ENCODE measurements at places on chromosomes 11 and 22. TPM values are rescaled to one million over a fixed set of nuclear protein-coding genes. Genes with fewer than 3 reads are reported as not detected.
A peak's percentile ranks its signal among the peaks of the same experiment; 100 is the strongest.

DNA sequence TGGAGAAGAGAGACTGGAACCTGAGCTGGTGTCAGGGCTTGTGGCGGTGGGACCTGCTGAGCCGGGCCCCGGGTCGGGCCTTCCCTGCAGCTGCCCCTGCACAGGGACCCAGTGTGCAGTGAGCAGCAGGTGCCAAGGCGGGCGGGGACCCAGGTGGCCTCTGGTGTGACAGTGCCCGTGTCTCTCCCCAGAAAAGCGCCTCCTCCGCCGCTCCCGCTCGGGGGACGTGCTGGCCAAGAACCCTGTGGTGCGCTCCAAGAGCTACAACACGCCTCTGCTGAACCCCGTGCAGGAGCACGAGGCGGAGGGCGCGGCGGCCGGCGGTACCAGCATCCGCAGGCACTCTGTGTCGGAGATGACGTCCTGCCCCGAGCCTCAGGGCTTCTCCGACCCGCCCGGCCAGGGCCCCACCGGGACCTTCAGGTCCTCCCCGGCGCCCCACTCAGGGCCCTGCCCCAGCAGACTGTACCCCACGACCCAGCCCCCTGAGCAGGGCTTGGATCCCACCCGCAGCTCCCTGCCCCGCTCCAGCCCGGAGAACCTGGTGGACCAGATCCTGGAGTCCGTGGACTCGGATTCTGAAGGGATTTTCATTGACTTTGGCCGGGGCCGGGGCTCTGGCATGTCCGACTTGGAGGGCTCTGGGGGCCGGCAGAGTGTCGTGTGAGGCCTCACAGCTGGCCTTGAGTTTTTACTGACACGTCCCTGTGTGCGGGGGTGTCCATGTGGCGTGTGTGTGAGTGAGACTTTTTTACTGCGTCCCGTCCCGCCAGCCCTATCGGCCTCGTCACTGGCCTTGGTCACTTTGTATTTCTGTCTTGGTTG, 15.6 kb upstream of the ARHGAP8 start:
- no peak for DNase-seq

- DNase-seq, result peak; percentile 84
Observed at GRCh38 chr11:86802601-86803051, 2.3 kb downstream of the PRSS23 start.

GRCh38 chr11:15336021-15336420, 221.3 kb downstream of the INSC start:
- DNase-seq, result no peak

GRCh38 chr11:92739041-92739440, 230.4 kb upstream of the MTNR1B start:
- no peak for DNase-seq

- DNase-seq, result no peak
Observed at GRCh38 chr11:2787816-2788167, 88.0 kb upstream of the KCNQ1OT1 start.

DNA sequence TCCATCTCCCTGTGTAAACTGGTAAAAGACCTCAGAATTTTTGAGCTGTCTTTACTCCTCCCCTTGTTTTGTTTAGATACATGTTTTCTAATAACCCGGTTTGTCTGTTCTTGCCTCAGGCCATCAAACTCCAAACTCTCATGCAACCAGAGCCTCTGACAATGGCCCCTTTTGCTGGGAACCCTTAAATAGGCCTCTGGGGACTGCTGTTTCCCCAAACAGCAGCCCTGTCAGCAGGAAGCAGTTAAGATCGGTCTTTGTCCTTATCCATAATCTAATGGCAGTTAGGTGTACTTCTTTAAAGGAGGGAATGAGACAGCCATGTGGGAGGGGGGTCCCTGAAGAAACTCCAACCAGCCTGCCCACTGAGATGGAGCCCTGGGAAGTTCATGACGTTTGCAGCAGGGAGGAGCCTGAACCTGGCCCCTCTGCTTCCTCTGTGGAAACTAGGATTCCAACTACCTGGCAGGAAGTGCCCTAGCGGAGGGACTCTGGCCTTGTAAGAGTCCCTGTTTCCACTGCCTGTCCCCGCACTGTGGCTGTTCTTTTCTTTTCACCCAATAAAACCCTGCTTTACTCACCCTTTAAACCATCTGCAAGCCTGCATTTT, 1354.4 kb downstream of the LRRC4C start:
- DNase-seq, result no peak

DNA sequence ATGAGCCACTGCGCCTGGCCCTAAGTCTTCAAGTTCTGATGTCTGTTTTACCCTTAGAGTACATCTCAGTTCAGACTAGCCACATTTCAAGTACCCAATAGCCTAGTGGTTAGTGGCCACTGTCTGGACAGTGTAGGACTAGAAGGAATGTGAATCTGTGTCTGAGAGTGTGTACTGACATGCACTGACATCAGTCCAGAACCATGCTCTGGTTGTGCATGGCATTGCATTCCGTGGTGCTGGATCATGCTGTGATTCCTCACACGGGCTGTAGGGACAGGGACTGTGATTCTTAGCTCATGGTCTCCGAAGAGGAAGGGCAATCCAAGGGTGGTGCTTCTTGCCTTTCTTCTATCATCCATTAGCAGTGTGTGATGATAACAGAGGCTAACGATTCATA, 41.1 kb downstream of the AMOTL1 start:
- no peak for DNase-seq

DNA sequence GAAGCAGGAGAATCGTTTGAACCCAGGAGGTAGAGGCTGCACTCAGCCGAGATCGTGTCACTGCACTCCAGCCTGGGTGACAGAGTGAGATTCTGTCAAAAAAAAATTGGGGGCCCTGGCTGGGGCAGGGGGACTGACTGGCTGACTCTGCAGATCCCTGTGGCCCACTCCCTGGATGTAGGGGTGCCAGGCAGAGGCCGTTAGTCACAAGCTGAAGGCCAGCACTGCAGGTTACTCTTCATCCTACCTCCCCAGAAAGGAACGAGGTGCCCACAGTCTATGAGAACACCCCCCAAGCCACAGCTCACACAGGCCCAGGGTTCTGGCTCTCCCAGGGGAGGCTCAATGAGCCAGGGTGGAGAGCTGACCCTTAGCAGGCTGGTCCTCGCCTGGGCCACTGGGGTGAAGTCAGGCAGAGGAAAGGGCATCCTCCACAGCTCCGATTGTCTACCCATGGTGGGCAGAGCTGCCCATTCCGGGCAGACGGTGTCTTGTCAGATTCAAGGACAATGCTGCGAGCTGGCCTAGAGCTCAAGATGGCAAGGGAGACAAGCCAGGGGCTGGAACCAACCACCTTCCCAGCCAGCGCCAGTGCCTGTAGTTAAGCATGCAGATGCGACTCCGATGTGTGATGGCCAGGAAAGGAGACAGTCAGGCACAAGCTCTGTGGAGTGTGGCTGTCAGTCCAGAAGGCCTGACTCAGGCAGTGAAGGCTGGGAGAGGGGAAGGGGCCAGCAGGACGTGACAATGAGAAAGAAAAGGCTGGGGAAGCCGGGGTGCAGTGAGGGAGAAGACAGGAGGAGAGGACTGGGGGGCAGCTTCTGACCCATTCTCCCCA, 12.4 kb downstream of the C11orf24 start:
- DNase-seq, result no peak

DNA sequence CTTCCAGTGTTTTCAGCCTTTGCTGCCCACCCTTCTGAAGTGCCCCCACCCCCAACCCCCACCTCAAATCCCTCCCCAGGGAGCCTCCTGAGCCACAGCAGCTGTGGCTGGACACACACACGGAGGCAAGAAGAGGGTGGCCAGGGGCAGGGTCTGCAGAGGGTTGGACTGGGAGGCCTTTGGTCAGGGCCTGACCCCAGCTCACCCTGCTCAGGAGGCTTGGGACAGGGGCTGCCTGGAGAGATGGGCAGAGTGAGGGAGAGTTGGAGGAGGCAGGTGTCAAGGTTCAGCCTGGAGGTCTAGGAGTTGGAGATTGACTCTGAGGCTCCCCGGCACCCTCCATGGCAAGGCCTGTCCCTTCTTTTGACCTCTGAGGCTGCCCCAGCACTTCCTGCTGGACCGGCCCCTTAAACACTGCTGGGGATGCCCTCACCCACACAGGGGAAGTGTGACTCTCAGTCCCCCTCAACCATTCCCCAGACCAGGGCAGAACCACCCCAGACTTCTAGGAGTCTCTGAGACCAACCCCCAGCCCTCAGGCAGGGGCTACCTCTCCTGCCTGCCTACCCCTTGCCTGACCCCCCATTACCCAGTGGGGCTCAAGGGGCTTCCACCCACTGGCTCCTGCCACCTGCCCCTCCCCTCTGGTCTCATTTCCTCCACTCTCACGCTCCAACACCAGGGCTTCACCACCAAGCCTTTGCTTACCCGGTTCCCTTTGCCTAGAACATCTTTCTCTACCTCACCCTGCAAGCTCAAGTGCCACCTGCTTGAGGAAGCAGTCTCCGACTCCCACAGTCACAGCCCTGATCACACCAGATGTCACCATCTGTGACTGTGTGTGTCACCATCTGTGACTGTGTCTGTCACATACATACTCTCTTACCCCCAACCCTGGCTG, 8.6 kb downstream of the ARAP1 start:
- no peak for DNase-seq

- no peak for DNase-seq
Observed at GRCh38 chr22:24330636-24331035, 60.0 kb downstream of the SPECC1L start.

The UBE2L6 gene
- total RNA-seq, result 51.2 TPM

The RTN4R gene
- 2.7 TPM for total RNA-seq

The OR5M11 gene
- not detected for total RNA-seq

The SOX10 gene
- total RNA-seq, result not detected

The OR4A15 gene
- total RNA-seq, result not detected

The GPR83 gene
- total RNA-seq, result not detected

The TRIM34 gene
- total RNA-seq, result 1.9 TPM

All from HT1080 (cell line).